ENCODE measurements at places on chromosomes 1 and 21. TPM values are rescaled to one million over a fixed set of nuclear protein-coding genes. Genes with fewer than 3 reads are reported as not detected.

KDF1 gene
- not detected for polyA plus RNA-seq

- H3K36me3 ChIP-seq: no peaks in the 10 kb centered on the region
- H3K4me1 ChIP-seq: peaks cover 2% of the 10 kb centered on the region
- H3K27ac ChIP-seq: no peak overlapping the region
- no peaks in the 10 kb centered on the region for H3K27me3 ChIP-seq
- no peak overlapping the region for H3K4me3 ChIP-seq
- DNase-seq: no peak
These were observed 10.2 kb upstream of the TARBP1 start for GRCh38 chr1:234489007-234489697.

DNA sequence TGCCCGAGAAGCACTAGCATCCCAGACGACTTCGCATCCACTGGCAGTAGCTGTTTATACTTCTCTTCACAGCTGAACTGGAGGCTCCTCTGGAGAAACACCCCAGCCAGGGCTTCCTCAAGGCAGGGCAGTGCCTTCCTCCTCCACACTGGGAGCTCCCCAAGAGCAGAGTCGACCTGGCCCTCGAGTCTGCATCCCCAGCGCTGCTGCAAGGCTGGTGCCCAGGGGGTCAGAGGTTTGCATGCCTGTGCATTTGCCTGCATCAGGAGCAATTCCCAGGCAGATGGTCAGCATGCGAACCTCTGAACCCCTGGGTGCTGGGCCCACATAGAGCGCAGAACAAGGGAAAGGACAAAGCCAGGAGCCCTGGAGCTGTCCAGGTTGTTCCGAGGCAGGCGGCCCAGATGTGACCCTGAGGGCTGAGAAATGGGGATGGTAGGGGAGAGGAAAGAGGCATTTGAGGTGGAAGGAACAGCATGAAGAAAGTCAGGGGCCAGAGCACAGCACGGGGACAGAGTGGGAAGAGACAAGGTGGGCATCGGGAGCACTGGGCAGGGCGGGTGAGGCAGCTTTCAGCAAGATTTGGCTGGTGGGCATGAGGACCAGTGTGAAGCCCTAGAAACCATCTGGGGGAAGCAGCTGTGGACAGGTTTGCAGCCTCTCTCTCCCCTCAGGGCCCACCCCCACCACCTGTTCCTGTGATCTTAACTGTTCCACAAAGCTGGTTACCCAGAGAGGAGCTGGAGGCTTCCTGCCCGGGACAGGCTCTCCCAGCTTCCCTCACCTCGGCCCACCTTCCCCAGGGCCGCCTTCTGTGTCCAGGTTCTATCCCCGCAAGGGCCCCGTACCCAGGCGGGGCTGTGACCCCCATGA lies 6.4 kb upstream of the S100A8 start:
- peaks cover 58% of the 10 kb centered on the region for H3K27me3 ChIP-seq
- H3K36me3 ChIP-seq: no peaks in the 10 kb centered on the region
- no peak overlapping the region for H3K4me3 ChIP-seq
- H3K27ac ChIP-seq: no peak overlapping the region
- H3K4me1 ChIP-seq: no peaks in the 10 kb centered on the region

- no peaks in the 10 kb centered on the region for H3K36me3 ChIP-seq
- no peaks in the 10 kb centered on the region for H3K4me1 ChIP-seq
- H3K27me3 ChIP-seq: peaks cover 8% of the 10 kb centered on the region
- no peak overlapping the region for H3K27ac ChIP-seq
These were observed 327.5 kb downstream of the SETD4 start for GRCh38 chr21:35732788-35733187.

- no peak overlapping the region for H3K4me3 ChIP-seq
- H3K4me1 ChIP-seq: peaks cover 2% of the 10 kb centered on the region
- peaks cover 6% of the 10 kb centered on the region for H3K36me3 ChIP-seq
- H3K27ac ChIP-seq: no peak overlapping the region
These were observed 29.1 kb downstream of the THRAP3 start for GRCh38 chr1:36253161-36253862.

DNA sequence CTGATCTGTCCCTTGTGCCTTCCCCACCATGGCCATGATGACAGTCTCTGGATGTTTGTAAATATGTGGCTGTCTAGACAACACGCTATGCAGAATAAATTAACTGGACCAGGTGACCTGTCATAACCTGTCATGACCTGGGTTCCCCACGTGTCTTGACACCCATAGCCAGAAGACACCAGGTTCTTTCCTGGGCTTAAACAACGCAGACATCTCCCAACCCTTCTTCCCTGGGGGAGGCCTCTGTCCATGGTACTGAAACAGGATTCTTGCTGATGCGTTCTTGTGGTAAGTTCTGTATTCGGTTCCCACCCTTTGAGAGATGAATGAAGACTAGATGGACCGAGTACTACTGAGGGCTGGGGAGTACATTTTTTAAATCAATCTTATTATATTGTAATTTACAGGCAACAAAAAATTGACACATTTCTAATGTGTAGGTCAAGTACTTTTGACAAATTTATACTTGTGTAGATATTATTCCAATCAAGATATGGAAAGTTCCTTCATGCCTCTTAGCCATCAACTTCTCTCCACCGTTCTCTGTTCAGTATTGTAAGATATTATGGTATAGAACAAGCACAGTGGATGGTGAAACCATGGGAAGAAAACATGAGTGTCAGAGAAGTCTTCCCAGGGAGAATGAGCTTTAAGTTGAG lies 738.8 kb downstream of the PTPRU start:
- no peak overlapping the region for H3K4me3 ChIP-seq
- DNase-seq: no peak
- H3K27me3 ChIP-seq: no peaks in the 10 kb centered on the region
- H3K27ac ChIP-seq: peak overlapping the region; percentile 78

DNA sequence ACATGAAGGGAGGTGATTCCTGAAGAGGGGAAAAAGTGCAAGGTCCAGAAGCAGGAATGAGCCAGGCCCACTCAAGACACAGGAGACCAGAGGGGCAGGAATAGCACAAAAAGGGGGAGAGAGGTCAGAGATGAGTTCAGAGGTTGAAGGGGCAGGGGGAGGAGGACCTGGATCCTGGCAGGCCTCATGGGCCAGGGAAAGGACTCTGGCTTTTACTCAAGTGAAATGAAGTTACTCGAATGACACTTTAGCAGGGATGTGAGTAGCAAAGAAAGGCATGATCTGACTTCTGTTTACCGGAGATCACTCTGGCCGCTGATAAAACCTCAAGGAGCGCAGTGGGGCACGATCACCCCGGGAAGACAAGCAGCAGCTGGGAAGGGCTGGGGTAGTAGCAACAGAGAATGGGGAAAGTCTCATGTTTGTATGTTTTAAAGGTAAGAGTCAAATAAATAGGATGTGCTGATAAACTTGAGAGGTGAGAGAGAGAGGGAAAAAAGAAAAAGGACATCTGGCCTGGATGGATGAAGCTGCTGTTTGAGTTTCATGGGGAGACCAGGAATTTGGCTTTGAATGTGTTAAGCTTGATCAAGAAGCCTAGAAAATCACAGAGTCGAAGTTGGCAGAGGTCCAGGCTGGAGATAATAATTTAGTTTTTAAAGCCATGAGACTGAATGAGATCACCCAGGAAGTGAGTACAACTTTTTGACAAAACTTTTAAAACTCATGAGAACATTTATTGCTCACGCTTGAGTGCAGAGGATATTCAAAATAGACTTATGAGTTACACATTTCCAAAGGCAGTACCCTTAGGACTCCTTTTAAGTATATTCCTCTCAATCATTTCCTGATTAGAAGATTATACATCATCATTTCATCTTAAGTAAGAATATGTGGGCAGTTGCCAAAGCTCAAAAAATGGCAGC lies 156.0 kb downstream of the RERE start:
- no peak for DNase-seq
- no peak overlapping the region for H3K4me3 ChIP-seq
- H3K27ac ChIP-seq: peak overlapping the region; percentile 71
- peaks cover 57% of the 10 kb centered on the region for H3K4me1 ChIP-seq
- no peaks in the 10 kb centered on the region for H3K36me3 ChIP-seq

GRCh38 chr1:167136191-167136614 lies 42.3 kb downstream of the STYXL2 start:
- no peaks in the 10 kb centered on the region for H3K36me3 ChIP-seq
- H3K27me3 ChIP-seq: no peaks in the 10 kb centered on the region
- no peak for DNase-seq
- no peak overlapping the region for H3K4me3 ChIP-seq
- H3K27ac ChIP-seq: no peak overlapping the region

GRCh38 chr1:86541859-86542258 lies 5.0 kb upstream of the CLCA4 start:
- no peaks in the 10 kb centered on the region for H3K36me3 ChIP-seq
- H3K4me1 ChIP-seq: no peaks in the 10 kb centered on the region
- H3K27me3 ChIP-seq: no peaks in the 10 kb centered on the region
- H3K27ac ChIP-seq: no peak overlapping the region

- no peak overlapping the region for H3K27ac ChIP-seq
- no peak overlapping the region for H3K4me3 ChIP-seq
- DNase-seq: peak; percentile 51
These were observed 33.2 kb downstream of the NHLH2 start for GRCh38 chr1:115807723-115808122.

Measured in SK-N-SH (cell line).